ENCODE measurements at places on chromosomes 16 and 17.

DNA sequence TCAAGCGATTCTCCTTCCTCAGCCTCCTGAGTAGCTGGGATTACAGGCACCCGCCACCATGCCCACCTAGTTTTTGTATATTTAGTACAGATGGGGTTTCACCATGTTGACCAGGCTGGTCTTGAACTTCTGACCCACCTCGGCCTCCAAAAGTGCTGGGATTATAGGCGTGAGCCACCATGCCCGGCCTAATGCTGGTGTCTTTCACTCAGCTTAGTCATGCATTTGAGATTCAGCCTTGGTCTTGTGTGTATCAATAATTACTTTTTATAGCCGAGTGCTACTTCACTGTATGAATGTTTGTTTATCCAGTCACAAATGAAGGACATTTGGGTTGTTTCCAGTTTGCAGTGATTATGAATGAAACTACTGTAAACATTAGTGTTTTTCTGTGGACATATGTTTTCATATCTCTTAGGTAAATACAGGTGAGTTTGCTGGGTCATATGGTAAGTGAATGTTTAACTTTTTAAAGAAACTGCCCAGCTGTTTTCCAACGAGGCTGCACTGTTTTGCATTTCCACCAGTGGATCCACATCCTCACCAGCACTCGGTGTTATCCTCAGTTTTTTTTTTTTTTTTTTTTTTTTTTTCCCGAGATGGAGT lies 11.0 kb upstream of the PLCG2 start:
- DNase-seq = no peak

- DNase-seq = no peak
Observed at GRCh38 chr17:60436676-60437075, 14.4 kb downstream of the CHCT1 start.

- DNase-seq = no peak
Observed at GRCh38 chr17:77214743-77215142, 74.0 kb downstream of the SEC14L1 start.

- DNase-seq = no peak
Observed at GRCh38 chr17:69050999-69051775, 9.5 kb downstream of the ABCA9 start.

DNA sequence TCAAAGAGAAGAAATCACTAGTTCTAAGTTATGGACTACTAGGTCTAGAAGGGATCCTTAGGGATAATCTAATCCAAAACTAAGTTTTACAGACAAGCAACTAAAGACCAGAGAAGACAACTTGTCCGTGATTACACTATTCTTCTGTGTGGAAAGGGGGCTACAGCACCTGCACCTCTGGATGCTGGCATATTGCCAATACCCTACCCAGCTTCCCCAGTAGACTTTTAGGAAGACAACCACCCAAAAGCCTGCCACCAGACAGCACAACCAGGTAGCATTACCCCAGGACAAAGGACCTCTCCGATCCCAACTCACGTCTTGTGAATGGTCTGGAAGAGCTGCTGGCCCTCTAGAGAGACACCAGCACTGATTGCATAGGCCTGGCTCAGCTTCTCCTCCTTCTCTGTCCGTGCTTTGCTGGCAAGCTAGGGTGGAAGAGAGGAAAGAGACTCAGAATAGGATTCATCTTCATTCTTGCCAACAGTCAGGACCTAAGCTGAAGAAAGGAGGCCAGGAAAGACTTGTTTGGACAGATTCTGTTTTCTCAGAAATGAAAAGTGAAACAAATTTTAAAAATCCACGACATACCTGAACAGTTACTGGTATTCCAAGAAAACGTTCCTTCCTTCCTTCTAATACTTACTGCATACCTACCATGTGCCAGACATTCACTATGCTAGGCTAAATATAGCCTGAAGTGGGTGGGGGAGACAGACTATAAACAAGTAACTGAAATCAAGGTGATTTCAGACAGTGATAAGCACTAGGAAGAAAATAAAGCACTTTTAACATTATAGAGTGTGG lies 25.3 kb upstream of the TMEM101 start:
- no peak for DNase-seq

GRCh38 chr17:40936437-40936971 lies 942 bp downstream of the KRT23 start:
- DNase-seq = no peak

DNA sequence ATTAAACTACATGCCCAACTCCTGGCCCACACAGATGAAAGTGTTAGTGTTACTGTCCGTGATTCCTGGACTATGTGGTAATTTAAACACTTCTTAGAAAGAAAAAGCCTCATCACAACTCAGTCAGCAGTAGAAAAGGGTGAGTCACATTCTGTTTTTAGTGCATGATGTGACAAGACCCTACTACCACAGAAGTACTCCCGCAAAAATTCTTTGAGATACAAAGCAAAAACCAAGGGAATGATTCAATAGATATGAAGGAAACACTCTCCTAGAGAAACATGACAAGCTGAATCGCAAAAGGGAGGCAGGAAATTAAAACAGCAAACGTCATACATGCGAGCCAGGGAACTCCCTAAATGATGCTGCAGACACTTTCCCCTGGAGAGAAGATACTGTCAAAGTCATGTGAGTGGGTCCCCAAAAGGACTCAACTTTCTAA lies 14.4 kb downstream of the SNN start:
- DNase-seq = no peak

- DNase-seq = no peak
Observed at GRCh38 chr16:85172455-85173145, 60.3 kb upstream of the CIBAR2 start.
